Esophagus mucosa (tissue), 1 donor: ENCODE measurements at places on chromosomes 7 and 10. TPM values are rescaled to one million over a fixed set of nuclear protein-coding genes. Genes with fewer than 3 reads are reported as not detected.
A peak's percentile ranks its signal among the peaks of the same experiment; 100 is the strongest.

GRCh38 chr7:44846816-44847508 is 925 bp downstream of the H2AZ2 start:
- ATAC-seq = no peak

- ATAC-seq = no peak
These were observed 13.3 kb downstream of the AP5Z1 start for GRCh38 chr7:4788627-4789189.

- peak; percentile 89 for ATAC-seq
These were observed 20.3 kb downstream of the SMURF1 start for GRCh38 chr7:99123571-99124033.

DNA sequence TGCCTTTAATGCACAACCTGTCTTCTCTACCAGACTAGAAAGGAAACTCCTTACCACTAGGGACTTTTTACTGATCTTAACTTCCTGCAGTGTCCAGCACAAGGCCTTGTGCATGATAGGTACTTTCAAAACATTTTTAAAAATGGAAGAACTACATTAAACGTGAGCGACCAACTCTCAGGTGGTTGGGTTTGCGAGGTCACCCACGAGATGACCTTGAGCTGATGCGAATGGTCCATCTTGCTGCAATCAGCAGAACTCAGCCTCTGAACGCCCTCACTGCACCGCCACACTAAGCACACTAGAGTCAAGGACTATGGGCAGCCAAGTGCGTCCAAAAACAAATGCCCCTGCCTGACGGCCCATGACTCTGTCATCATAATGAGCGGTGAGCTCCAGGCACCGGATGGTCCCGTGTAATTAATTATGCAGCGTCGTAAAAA is 34.9 kb upstream of the PTF1A start:
- ATAC-seq = no peak

DNA sequence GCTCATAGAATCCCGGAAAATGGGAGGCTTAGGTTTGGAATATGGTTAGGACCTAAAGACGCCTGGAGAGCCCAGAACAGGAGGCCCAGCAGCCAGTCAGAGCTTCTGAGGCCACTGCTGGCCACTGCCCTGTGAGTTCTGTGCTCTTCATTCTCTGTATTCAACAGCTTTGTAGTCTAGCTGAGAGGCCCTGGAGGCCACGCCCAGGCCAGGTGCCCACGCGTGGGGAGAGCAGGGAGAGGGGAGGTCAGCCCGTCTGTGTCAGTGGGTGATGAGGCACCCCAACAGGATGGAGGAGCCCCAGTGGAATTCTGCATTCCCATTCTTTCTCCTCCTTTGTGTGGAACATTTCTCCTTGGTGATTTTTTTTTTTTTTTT is 29.1 kb downstream of the IL15RA start:
- ATAC-seq = no peak

GRCh38 chr7:120743128-120743527 is 114.8 kb downstream of the TSPAN12 start:
- ATAC-seq = no peak

- no peak for ATAC-seq
These were observed 100.1 kb upstream of the GLCCI1 start for GRCh38 chr7:7868572-7868899.

DNA sequence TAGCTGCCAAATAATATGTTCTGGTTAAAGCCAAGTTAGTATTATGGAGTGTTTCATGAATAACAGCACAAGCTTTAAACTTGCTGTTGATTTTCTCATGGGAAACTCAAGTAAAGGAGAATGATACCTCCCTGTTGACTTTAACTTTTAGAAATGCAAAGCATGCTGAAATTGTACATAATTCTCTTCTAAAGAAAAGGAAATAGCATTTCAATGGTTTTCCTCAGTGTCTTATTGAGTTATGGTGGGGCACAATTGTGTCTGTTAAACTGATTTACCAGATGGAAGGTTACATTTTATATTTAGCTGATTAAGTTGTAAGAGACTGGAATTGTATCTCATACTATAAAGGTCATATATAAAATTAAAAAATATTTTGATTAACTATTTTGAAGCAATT is 119.3 kb downstream of the HDAC9 start:
- no peak for ATAC-seq

DNA sequence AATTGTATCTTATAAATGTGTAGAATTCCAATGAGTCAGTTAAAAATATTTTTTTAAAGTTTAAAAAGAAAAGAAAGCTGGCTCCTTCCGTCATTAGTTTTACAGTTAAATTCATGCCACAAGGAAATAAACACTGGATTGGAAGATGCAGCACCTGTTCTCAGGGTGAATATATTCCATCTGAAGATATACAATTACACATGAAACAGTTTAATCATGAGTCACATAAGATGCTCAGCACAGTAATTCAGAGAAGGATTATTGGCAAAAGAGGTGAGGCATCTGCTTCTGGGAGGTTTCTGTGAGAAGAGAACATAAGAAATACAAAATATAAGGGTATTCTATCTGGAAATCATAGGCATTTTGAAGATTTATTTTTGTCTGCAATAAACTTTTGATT is 376.5 kb upstream of the SORCS1 start:
- ATAC-seq = no peak

GRCh38 chr7:33885290-33886148 is 19.8 kb upstream of the BMPER start:
- ATAC-seq = no peak

- no peak for ATAC-seq
These were observed 23.3 kb downstream of the MACC1 start for GRCh38 chr7:20193873-20194272.

DNA sequence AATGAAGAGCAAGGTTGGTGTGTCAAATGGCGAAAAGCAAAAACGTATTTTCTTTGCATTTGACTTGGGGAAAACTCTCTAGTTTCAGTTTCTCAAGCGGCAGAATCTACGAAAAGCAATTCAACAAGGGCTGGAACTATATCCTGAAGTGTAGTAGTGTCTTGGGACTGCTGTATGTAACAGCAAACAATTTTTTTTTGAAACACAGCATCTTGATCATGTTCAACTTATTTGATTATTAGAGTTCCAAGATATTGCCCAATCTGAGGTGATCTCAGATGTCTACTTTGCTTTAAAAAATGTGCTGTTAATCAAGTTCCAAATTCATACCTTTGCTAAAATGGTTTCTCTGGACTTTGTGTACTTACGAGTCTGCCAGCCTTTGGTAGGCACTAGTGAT is 120.6 kb downstream of the ZWINT start:
- no peak for ATAC-seq

DNA sequence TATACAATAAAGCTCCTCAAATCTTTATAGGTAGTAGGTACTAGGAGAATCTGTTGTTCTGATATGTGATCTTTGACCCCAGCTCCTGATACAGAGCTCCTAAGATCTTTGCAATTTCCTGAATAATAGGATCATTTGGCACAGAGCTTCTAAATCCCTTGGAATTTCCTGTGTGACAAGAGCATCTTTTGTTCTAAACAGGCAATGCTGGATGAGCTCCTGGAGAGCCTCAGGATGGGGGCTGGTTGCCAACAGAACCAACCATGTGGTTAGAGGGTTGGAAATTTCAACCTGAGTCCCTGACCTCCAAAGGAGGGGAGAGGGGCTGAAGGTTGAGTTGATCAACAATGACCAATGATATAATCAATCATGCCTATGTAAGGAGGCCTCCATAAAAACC is 629.0 kb downstream of the CCSER2 start:
- no peak for ATAC-seq

GRCh38 chr7:68537774-68538071 is 1060.6 kb upstream of the AUTS2 start:
- no peak for ATAC-seq

DNA sequence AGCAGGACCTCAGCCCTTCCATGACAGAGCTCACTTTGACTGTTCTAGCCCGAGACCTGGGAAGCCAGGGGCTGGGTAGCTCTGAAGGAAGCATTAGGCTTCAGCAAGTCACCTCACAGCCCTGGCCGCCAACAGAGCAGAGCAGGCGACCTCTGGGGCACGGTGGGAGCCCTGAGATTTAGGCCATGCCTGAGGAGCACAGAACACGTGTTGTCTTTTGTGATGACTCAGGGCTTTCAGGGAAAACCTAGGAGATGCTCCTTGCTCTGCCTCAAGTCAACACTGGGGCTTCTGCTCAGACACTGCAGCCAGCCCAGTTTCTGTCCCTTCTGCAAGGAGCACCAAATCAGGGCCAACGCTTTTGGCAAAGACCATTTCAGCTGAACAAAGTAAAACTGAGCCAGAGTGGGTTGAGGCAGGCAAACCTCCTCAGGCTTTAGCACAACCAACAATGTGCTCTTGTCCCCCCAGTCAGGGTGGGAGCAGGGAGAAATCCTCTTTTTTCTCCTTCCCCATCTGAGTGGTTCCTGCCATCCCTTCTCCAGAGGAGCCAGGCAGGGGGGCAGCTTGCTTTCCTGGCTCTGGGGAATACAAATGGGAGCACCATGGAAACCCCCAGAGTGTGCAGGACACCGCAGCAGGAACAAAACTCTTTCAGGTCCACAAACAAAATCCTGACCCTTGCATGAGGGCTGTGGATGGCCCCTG is 14.4 kb downstream of the CAMK2G start:
- no peak for ATAC-seq

DNA sequence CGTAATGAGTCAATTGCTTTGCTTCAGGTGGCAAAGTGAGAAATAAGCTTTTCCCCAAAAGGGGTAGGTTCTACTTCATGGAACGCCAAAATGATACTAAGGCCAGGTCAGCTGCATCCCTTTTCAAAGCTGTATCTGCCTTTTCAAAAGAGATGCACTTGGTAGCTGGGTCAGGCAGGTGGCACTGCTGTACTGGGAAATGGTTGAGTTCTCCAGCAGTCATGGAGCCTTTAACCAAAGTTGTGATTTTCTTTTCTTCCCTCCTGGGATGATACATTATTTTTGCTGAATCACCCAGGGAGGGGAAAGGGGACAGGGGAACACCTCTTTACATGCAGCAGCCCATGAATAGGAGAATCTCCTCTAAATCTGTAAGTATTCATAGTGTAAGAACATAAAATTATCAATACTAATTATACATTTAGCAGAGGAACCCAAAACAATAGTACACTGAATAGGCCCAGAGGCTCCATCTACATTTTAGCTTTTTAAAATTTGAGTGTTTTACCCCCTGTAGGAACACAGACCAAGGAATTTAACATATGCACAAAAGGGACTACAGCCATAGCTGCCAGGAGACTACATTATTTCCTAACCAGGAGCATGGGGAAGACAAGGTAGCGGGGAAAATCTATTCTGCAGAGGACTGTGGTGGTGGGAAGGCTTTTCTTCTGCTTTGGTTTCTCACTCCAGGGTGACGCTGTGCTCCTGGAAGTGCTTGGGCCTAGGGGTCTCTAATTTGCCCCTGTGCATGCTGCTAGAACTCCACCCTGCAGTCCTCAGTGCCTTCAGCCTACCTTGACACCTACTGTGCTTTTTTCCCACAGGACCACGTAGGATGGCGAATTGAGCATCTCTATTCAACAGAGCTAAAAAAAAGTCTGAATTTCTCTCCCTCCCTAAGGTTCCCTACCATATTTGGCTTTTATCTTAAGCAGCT is 6.4 kb upstream of the GPR22 start:
- ATAC-seq = peak; percentile 88

DNA sequence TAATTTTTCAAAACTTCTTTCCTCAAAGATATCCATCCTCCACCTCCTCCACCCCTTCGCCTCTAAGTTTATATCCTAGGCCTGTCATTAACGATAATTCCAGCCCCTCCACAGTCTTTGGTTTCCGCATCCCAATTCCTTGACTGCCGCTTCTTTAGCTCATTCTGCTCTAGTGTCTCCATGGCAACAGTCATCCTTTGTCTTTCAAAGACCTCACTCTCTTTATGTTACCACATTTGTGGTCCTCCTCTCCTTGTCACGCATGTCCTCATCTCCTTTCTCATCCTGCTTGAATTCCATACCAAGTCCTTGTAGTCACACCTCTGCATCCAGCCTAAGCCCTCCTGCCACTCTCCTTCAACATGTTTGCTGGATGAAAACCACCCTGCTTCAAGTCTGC is 511.2 kb upstream of the KLF6 start:
- ATAC-seq = no peak

DNA sequence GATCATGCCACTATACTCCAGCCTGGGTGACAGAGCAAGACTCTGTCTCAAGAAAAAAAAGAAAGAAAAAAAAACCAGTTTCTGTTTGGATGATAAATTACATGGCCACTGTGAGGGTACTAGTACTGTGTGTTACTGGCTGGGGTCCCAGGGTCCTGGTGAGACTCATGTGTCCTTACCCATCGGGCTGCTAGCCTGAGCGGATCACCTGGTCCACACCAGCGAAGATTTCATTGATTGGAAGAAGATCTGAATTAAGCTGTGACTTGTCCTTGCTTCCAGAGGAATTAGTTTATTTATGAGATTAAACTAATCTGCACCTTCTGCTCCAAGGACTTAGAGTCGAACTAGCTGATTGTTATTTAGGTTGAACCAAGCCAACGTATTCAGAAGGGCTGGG is 40.0 kb upstream of the BAMBI start:
- ATAC-seq = no peak

GRCh38 chr7:128404886-128405470 is 4.8 kb downstream of the IMPDH1 start:
- ATAC-seq = peak; percentile 39

DNA sequence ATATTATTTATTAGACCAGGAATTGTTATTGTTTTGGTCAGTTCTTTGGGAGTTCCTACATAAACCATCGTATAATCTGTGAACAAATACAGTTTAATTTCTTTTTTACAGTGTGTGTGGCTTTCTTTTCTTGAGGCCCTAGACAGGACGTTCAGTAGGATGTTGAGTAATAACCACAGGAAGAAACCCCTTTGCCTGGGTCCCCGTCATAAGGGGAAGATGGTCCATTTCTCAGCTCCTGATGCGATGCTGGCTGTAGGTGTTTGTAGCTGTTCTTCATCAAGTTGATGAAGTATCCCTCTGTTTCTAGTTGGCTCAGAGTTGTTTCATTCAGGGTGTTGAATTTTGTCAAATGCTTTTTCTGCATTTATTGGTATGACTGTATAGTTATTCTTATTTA is 219.7 kb upstream of the ADARB2 start:
- no peak for ATAC-seq

The HOXA9 gene
- total RNA-seq = 1.7 TPM

The ZNF365 gene
- 5.2 TPM for total RNA-seq

The ACBD7 gene
- 0.32 TPM for total RNA-seq

The CYP3A5 gene
- total RNA-seq = 26.4 TPM

The CPA2 gene
- not detected for total RNA-seq

The ZNF786 gene
- total RNA-seq = 3.2 TPM

The C10orf95 gene
- total RNA-seq = 1.6 TPM

The INA gene
- total RNA-seq = 1.4 TPM
